ENCODE measurements at places on chromosomes 12 and 14.

GRCh38 chr12:32889011-32889760 lies 7.4 kb downstream of the PKP2 start:
- DNase-seq, result no peak

- DNase-seq, result no peak
Observed at GRCh38 chr14:75393794-75394193, 34.0 kb upstream of the JDP2 start.

- no peak for DNase-seq
Observed at GRCh38 chr14:59277659-59278058, 89.2 kb downstream of the DAAM1 start.

GRCh38 chr14:103544388-103545218 lies 15.6 kb downstream of the TRMT61A start:
- no peak for DNase-seq

GRCh38 chr14:31920989-31921650 lies 156.0 kb upstream of the ARHGAP5 start:
- no peak for DNase-seq

- DNase-seq, result no peak
Observed at GRCh38 chr14:61320806-61321384, 484 bp upstream of the PRKCH start.

- DNase-seq, result no peak
Observed at GRCh38 chr14:60302663-60303062, 53.6 kb downstream of the PPM1A start.

GRCh38 chr12:88172844-88173407 lies 30.8 kb downstream of the TMTC3 start:
- no peak for DNase-seq

GRCh38 chr12:14772946-14773345 lies 30.3 kb downstream of the WBP11 start:
- no peak for DNase-seq

DNA sequence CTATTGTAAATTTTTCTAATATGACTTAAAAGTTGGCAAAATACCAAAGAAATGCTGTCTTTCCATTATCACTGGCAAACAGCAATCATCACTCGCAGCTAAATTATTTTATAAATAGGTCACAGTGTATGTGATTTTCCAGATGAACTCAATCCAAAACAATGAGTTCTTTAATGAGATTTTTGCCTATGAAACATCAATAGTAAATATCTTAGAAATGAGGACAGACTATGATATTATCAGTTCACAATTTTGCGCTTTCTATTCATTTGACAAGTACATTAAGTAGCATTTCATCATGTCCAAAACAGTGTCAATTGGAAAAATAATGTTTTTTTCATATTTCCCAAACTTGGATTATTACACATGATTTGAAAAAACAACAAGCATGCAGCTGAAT lies 65.7 kb downstream of the PIK3C2G start:
- DNase-seq, result no peak

GRCh38 chr12:574475-575128 lies 88.6 kb downstream of the NINJ2 start:
- DNase-seq, result no peak

DNA sequence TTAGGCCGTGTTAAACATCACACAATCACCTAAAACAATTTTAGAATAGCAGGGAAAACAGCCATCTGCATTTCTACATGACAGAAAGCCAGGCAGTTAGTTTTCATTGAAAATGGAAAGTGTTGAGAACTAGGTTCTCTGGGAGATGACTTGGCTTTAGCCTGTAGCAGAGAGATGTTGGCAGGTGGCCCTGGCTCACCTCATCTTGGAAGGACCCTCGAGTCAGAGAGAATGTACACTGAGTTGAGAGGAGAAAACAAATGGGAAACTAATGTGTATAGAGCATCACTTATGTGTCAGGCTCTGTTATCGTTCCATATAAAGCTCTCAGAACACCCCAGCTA lies 51.9 kb downstream of the SUSD6 start:
- no peak for DNase-seq

- peak; percentile 71 for DNase-seq
Observed at GRCh38 chr14:100159094-100159864, at the start of gene DEGS2. Gene DEGS2, minus strand, starts transcription at chr14:100159645. Its CDS starts 58 bp downstream, at chr14:100159587.

DNA sequence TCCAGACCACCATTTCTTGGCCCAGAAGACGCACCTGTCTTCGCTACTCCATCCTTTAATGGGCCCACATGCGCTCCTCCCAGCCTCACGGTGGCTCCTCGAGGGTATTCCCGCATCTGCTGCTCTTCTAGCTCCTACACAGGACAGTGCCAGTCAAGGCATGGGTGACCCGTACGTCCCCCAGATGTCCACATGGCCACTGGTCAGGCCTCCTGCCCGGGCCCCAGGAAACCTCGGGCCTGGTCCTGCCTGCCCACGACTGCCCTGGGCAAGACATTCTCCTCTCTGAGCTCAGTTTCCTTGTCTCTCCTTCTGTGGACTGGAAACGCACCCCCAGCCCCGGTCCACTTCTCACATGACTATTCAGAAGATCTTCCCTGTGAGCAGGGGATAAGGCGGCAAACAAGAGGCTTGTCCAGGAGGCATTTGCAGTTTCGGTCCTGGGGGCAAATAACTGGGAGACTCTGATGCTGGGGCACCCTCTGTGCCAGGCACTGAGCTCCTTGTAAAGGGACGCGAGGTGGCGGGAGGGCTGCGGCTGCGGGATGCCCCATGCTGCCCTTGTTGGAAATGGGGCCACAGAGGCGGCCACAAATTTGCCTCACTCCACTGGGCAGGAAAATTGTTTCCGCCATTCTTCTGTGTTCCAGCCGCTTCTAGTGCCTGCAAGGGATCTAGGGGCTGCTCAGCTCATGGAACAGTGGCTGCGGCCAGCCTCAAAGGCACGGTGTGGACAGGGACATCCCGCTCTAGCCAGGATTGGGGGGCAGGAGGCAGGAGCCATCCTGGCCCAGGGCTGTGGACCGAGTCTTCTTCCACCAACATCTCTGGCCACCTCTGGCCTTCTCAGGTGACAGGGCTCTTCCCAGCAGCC lies 6.8 kb upstream of the BEGAIN start:
- no peak for DNase-seq

DNA sequence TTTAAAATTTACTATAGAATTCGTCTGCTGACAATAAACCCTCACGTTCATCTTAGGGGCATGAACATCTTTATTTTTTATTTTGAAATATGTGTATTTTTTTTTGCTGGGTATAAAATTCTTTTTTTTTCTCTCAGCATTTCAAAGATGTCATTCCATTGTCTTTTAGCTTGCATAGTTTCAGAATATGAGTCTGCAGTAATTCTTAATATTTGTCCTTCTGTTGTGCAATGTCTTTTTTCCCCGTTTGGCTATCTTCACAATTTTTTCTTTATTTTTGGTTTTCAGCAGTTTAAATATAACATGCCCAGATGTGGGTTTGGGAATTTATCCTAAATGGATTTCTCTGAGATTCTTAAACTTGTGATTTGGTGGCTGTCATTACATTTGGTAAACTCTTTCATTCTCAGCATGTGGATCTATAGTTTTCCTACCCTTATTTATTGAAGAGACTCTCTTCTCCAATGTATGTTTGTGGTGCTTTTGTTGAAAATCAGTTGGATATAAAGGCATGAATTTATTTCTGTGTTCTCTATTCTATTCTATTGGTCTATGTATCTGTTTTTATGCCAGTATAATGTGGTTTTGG lies 37.8 kb upstream of the PLBD1 start:
- DNase-seq, result no peak

DNA sequence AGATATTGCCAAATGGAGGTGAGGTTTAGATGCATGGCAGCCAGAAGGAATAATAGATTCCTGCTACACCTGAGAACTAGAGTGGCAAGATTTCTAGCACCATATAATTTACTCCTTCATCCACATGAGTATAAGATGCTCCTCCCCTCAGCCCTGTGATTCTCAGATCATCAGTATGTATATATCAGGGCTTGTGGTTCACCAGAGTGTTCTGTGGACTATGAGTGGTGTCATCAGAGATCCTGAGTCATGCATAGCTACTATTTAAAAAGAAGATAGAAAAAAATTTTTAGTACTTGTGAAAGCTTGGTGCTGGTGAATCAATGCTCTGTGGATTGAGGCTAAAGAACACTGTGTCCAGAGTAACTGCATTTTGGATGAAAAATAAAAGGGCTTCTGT lies 285.9 kb downstream of the BMP4 start:
- DNase-seq, result no peak

DNA sequence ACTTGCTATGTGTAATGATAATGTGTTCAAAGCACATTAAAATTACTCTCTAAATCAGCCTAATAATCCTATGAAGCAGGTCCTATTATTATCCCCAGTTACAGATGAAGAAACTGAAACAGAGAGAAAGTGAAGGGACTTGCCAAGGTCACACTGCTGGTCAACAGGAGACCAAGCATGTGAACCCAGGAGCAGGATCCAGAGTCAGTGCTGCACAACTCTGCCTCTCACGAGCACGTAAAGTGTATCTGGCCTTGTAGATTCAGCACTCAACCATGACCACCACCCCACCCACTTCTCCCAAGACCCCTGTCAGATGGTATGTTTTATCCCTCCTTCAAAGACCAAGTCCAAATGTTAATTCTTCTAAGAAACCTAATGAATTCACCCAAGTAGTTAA lies 100.7 kb downstream of the TTC7B start:
- DNase-seq, result no peak

DNA sequence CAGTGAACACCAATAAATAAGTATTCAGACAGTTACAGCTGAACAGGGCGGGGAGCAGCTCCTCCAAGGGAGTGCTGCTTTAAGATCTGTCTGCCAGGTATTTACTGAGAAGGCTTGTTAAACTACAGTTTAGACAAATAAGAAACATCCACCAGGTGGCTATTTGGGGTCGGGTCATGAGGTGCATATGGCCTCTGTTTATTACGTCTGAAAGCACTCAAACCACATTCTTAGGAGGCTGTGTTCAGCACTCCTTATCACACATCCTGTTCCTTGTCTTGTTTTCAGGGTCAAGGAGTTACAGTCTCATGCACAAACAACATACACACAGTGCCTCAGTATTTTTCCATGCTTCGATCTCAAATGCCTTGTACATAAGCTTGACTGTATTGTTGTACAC lies 78.8 kb downstream of the KCNMB4 start:
- no peak for DNase-seq

DNA sequence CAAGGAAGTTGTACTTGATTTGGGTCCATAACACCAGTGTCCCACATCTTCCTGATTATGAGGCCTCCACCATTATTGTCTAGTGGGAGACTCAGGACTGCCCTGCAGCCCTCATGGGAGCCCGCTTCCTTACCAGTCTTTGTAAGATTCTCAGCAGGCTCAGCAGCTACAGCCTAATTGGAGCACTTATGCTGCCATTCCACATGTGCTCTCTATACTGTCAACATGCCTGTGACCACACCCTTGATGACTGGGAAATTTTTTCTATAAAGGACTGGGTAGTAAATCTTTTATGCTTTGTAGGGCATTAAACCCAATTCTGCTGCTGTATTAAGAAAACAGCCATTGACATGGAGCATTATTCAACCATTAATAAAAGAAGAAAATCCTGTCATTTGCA lies 145.5 kb upstream of the IGF1 start:
- DNase-seq, result no peak

- no peak for DNase-seq
Observed at GRCh38 chr14:32559590-32559989, 230.5 kb downstream of the AKAP6 start.

GRCh38 chr12:22164139-22164538 lies 118.1 kb downstream of the CMAS start:
- no peak for DNase-seq

DNA sequence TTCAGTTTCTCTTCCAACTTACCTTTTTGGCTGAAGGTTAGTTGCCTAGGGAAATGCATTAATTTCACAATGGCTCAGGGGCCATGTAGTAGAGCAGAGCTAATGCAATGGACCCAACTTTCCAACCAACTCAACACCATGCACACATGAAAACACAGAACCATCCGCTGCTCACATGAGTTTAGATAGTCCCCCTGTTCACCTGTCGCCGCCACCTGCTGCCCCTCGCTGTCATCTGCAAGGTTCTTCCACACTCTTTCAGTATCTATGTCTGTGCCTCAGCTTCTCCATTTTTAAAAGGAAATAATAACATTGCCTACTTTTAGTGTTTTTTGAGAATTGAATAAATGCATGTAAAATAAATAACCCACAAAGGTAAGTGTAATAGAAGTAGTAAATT lies 585.6 kb downstream of the ETNK1 start:
- no peak for DNase-seq

- no peak for DNase-seq
Observed at GRCh38 chr12:88897723-88898122, 317.5 kb upstream of the KITLG start.

- DNase-seq, result no peak
Observed at GRCh38 chr12:82605115-82605514, 81.6 kb upstream of the TMTC2 start.

DNA sequence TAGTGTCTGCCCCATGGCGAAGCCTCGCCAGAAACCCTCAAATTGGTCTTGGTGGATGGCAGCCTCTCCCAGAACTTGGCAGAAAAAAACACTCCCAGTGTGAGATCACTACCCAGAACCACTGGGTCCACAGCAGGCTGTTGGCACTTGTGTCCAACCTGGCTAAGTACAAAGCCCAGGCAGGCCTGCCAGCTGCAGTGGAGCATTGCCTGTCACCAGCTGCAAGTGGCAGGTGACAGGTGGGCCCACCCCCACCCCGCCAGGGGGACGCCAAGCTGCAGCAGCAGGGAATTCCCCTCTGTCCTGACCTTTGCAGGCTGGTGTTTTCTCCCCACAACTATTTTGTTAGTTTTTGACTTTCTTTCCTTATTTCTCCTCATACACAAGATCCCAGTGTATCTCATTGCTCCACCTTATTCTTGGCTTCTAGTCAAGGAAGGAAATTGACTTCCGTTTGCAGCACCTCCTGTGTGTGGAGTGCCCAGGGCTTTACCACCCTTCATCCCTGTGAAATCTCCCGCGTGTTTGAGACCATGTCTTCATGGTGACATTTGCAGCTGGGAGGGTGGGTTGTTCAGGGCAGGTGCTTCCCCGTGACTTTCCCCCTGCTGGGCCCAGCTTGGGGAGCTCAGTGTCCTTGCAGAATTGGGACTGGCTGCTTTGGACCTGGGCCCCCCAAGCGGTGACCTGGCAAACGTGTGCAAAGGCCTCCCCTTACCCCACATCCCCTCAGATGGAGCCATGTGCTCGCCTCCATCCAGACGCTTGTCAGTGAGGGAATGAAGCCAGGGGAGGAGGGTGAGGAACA lies 73.8 kb upstream of the RIN3 start:
- DNase-seq, result peak; percentile 45

- DNase-seq, result no peak
Observed at GRCh38 chr14:53714495-53715192, 242.0 kb downstream of the BMP4 start.

- no peak for DNase-seq
Observed at GRCh38 chr12:131896811-131897270, 2.4 kb downstream of the ULK1 start.

- no peak for DNase-seq
Observed at GRCh38 chr14:90836692-90837063, 20.4 kb upstream of the TTC7B start.
